ENCODE measurements at places on chromosomes 11 and 22.

- no peak for DNase-seq
Measured at GRCh38 chr11:33674035-33674814, 26.4 kb downstream of the C11orf91 start.

DNA sequence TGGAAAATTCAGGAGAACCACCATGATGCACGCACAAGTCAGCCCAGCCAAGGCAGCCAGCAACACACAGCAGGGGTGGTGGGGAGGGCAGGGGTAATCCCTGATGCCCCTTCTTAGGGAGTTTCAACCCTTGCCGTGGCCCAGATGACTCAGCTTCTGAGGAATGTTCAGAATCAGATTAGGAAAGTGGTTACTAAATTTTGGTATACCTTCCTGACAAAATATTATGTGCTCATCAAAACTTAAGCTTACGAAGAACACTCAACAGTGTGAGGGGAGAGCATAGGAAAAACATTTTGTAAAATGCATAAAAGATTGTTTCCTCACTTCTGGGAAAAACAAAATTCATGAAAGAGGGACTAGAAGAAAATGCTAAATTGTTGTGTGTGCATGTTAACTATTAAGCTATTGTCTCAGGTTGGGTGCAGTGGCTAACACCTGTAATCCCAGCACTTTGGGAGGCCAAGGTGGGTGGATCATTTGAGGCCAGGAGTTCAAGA, 32.1 kb downstream of the SERPIND1 start:
- no peak for DNase-seq

DNA sequence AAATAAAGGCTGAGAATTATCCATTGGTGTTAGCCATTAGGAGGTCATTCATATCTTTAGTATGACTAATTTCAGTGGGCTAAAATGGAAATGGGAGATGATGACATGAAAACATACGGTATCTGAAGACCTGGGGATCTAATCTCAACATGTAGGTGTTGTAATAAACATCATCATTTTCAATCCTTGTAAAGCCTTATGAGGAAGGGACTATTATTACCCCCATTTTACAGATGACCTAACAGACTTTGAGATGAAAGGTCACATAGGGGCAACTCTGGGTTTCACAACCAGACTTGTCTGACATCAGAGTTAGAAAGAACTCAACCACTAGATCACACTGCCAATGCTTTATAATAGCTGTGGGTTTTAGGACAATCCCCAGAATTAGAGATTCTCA, 34.8 kb upstream of the TMEM135 start:
- DNase-seq = no peak

DNA sequence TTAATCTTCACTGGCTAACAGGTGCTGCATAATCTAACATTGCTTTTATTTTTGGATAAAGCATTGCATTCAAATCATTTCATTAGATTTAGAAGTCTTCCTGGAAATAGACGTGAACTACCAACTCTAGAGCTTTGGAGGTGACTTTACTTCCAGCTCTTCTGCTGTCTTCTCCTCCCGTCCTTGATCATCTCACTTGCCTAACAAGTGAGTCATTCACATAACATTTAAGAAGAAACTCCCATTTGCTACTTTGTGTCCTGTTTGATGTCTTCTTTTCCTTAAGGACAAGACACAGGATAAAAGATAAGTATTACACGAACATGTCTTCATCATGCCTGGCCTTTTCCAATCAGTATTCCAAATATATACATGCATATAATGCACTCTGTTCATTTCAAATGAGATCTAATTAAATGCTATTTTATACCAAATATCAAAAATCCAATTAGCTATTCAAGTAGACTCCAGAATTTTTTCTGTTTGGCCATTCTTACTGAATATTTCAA, 88.3 kb downstream of the BDNF start:
- DNase-seq = no peak

Data from activated CD4-positive, alpha-beta T cell treated with anti-CD3 and anti-CD28 coated beads for 36 hours (primary cell).